ENCODE measurements at places on chromosomes 6 and 20.

DNA sequence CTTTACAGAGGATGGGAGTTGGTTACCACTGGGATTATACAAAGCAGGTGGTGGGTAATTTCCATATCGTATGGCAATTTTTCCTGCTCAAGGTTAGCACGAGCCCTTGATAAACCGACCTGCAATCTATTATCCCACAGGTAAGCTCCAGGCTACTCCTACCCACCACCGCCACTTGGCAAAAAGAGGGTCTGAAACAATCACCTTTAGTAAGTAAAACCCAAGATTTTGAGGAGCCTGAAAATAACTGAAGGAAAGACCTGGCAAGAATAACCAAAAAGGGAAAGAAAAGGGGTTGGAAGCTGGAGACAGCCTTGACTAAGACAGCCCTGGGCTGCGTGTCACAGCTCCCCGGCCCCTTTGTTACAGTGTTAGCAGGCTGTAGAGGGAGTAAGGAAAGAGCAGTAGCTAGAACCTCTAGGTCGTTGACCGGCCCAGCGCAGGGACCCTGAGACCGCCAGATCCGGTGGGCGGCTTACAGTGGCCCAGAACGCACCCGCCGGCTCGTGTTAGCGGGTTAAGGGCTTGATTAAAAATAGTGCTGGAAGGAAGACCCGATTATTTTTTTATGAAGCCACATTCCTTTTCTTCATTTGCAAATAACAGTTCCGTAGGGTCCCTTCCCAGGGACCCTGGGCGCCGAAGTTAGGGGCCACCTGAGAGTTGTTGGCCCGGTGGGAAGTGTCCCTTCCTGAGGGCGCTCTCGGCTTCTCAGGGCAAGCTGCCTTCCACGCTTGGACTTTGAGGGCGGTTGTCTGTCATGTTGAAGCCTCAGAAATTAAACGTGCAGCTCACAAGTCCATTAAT lies 30.5 kb downstream of the TFAP2B start:
- DNase-seq = no peak

DNA sequence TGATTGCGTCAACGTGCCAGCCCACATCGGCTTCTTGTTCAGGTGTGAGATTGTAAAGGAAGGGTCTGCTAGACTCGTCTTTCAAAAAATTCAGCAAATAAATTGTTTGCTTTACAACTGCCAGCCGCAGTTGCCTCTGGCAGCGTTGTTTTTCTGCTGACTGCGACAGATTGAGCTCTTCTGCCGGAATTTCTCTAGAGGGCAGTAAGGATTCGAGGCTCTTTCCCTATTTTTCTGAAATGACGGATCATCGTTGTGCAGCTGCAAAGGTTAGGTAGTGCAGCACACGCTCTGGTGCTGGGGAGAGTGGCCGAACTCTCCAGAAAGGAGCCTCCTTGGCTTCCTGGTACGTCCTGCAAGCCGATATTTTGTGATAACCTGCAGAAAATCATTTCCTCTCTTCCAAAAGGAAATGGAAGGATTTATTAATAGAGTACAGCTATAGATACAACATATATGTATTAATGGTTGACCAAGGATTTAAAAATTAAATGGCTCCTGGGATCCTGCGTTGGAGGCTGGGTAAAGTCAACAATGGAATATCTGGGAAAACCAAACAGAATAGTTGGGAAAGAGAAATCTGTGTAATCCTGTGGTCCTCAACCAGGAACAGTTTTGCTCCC lies 121.9 kb upstream of the ZFP64 start:
- peak; percentile 43 for DNase-seq

DNA sequence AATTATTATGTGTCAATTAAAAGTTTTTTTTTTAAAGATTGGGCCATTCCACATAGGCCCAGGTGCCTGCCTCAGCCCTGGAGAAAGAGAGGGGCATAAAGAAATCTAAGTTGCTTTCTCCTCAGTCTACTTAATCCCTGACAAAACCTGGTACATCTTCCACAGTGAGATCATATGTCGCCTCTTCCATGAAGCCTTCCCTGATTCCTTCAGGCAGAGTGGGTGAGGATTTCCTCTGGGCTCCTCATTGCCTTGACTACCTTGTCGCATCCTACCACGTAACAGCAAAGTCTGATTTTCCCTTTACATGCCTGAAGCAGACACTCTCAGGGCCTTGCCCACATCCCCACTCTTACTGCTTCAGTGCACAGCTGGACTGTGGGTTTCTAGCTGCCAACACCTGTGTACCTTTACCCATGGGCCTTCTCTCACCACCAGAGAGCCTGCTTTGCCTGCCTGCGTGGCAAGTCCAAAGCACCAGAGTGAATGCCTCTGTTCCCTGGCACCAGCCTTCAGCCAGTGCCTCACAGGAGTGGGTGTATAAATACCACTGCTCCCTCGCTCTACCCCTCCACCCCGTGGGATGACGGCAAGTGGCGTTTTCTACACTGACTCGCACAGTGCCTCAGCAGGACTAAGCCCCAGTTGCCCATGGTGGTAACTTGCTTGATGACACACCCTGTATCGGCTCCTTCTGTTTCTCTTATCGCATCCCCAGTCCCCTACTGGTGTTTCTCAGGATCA lies 68.0 kb downstream of the EYA2 start:
- DNase-seq = no peak

- DNase-seq = no peak
Observed at GRCh38 chr6:154638369-154638768, 94.8 kb upstream of the SCAF8 start.

DNA sequence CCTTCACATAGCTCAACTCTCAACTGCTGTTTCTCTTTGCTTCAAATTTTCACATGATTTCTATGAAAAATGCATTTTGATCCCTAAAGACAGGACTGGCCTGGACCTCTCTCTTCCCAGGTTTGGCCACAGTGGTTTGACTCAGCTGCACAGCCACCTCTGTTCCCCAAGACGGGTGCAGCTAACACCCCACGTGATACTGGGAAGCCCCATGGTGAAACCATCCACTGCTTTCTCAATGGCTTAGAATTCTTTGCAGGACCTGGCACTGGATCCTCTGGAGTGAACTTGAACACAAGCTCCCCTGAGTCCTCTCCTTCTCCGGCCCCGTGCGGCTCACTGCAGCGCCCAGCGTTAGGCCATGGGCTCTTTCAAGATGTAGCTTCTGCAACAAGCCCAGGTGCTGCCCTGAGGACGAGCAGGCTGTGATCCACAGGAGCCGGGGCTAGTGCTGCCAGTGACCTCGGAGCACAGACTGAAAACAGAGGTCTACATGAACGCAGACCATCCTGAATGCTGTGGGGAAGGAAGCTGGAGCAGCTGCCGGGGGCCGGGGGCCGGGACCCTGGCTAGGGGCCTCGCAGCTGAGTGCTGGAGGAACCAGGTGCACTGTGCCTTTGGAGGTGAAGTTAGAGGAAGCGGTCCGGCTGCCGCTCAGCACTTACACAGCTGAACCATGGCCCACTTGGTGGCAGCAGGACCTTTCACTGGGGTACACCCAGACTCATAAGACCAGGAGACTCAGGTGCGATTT lies 58.8 kb upstream of the MPC1 start:
- no peak for DNase-seq

Measured in NCI-H1417 treated with DMSO at 0.1 percent for 48 hours (cell line).